ENCODE measurements at places on chromosomes 2 and 18.

DNA sequence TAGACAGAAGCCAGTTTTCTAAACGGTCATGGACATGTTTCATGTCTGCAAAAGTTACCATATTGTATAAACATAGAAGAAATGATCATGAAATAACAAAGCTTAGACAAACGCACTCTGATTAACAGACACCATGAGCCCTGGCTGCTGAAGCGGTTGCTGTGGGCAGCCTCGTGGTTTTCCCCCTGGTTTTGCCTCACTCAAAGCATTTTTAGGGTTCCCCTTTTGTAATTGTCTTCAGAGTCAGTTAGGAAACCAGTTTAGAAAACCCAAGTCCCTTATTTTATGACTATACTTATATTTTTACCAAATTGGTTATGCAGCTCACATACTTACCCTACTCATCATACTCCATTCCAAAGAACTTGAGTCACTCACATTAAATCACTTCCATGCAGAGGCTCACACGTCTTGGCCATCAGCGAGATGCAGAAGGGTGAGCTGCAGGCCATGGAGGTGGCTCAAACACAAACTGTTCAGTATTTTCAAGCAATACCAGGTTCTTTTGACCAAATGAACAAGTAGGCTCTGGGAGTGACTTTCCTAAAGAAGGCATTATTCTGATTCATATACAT lies 105.6 kb upstream of the SALL3 start:
- DNase-seq: no peak

- no peak for DNase-seq
These were observed 107.6 kb upstream of the CYRIA start for GRCh38 chr2:16773080-16773713.

DNA sequence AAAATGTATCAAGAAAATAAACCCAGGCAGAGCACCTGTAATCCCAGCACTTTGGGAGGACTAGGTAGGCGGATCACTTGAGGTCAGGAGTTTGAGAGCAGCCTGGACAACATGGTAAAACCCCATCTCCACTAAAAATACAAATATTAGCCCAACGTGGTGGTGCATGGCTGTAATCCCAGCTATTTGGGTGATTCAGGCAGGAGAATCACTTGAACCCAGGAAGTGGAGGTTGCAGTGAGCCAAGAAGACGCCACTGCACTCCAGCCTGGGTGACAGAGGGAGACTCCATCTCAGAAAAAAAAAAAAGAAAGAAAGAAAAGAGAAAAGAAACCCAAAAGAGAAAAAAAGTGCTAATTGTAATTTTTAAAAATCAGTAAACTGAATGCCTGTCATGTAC lies 41.4 kb downstream of the DDX18 start:
- DNase-seq: no peak

DNA sequence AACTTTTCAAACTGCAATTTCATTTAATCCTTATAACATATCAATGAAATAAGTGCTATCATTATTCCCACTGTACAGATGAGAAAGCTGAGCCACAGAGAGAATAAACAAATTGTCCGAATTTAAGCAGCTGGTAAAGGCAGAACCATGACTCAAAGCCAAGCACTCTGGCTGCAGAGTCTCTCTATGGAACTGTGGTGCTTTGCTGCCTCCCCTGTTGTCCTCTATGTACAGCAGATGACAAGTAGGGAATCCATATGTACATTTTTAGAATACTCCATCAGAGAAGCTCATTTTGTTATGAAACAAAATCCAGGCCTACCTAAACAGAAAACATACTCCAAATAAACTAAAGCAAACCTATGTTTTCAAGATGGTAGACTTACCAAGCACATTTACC lies 45.1 kb downstream of the FARSB start:
- no peak for DNase-seq

DNA sequence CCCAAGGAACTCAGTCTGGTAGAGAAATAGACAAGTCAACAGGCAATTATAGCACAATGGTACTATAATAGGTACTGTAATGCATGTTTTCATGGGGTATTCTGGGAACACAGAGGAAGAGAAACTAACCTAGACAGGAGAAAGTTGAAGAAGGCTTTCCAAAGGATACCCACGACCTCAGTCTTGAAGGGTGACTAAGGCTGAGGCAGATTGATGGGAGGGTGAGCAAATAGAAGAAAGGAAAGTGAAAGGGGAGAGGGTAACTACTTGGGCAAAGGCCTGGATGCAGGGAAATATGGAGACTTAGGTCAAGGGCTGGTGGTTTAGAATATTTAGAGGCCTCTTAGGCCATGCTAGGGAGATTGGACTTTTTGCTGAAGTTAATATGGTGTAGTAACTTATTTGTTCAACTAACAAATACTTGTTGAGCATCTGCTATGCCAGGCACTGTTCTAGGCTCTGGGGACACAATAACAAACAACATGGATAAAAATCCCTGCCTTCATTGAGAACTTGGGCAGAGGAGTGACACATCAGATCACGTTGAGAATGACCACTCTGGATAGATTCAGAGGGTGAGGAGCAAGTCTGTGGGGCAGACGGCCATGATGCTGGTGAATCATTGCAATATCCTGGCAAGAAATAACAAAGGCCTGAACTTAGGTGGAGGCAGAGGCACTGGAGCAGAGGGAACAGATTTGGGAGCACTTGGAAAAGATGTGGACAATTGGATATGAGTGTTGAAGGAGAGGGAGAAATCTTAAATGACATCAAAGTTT lies 56.4 kb downstream of the PLB1 start:
- DNase-seq: no peak

DNA sequence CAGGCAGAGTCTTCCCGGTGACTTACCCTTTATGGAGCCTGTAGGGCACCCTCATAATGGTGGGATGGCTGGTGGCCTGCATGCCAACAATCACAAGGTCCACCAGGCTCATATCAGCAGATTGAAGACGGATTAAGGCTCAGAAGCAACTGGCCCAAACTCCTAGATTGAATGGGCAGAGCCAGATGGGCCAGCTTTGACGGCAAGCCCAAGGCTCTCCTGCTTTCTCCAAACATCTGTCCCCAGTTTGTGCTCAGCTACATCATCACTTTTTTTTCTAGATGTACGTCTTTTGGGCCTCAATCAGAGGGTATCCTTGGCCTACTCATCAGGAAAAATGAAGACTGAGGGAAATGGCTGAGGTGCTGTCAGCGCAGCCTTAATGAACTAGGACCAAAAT lies 114.6 kb downstream of the VIT start:
- no peak for DNase-seq

GRCh38 chr2:165610591-165611029 lies 141.1 kb downstream of the CSRNP3 start:
- DNase-seq: no peak

- no peak for DNase-seq
These were observed 101.0 kb downstream of the EVA1A start for GRCh38 chr2:75459565-75460310.

DNA sequence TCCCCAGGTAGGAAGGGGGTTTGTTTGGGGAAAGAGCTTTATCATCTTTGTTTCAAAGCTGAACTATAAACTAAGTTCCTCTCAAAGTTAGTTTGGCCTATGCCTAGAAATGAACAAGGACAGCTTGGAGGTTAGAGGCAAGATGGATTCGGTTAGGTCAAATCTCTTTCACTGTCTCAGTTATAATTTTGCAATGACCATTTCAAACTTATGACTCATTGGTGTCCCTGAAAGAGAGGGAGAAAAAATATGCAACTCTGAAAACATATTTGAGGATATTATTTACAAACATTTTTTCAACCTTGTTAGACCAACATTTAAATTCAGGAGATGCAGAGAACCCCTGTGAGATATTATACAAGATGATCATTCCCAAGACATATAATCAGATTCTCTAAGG lies 95.7 kb downstream of the EFEMP1 start:
- DNase-seq: no peak

DNA sequence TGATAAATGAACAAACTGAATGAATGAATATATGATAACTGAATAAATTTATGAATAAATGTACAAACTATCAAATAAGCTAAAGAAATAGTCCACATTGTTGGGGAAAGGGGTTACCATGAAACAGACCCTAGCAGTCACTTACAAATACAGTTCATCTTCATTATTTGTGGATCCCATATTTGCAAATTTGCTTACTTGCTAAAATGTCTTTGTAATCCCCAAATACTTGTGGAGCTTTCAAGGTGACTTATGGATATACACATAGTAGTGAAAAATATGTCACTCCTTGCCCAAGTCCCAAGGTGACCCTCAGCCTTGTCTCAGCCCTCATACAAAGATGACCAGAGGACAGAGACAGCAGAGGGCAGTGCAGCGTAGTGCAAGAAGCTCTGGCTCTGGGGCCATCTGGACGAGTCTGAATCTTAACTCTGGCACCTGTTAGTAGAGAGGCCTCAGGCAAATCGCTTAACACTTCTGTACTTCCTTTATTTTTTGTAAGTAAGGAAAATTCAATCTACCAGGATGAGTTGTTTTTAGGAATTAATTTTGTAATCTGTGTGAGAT lies 3.1 kb downstream of the PAIP2B start:
- DNase-seq: no peak

GRCh38 chr2:1826226-1826905 lies 82.1 kb upstream of the PXDN start:
- no peak for DNase-seq

GRCh38 chr2:109160714-109161440 lies 31.9 kb downstream of the SH3RF3 start:
- DNase-seq: no peak

DNA sequence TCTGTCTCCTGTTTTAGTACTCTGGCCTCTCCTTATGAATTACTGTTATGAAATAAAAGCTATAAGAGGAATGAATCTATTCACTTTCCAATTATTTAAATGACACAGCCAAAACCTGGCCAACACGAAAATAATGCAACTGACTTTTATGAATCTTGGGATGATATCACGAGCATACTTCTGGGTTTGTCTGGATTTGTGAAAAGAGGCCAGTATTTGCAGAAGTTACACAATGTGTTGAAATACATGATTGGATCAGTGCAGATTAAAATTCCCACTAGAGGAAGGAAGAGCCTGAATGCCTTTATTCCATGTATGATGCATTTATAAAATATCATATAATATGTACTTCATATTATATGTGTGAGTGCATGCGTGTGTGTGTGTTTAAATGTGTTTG lies 418.2 kb downstream of the GRB14 start:
- DNase-seq: no peak

GRCh38 chr2:16248571-16249105 lies 308.3 kb downstream of the MYCN start:
- DNase-seq: no peak

GRCh38 chr2:98089941-98090340 lies 3.0 kb downstream of the VWA3B start:
- no peak for DNase-seq

- no peak for DNase-seq
These were observed 67.0 kb downstream of the MYCN start for GRCh38 chr2:16007167-16007934.

DNA sequence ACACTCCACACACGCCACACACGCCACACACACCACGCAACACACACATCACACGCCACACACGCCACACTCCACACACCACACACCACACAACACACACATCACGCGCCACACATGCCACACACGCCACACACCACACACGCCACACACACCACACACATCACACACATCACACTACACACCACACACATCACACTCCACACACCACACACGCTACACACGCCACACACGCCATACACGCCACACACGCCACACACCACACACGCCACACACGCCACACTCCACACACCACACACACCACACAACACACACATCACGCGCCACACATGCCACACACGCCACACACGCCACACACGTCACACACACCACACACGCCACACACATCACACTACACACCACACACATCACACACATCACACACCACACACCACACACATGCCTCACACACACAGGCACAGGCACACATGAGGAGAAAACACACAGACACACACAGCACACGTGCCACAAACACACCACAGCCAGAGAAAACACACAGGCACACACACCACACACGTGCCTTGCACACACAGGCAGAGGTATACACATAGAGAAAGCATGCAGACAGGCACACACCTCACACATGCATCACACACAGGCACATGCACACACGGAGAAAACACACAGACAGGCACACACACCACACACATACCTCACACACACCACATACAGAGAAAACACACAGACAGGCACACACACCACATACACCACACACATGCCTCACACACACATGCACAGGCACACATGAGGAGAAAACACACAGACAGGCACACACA lies 241.5 kb upstream of the MYT1L start:
- no peak for DNase-seq

DNA sequence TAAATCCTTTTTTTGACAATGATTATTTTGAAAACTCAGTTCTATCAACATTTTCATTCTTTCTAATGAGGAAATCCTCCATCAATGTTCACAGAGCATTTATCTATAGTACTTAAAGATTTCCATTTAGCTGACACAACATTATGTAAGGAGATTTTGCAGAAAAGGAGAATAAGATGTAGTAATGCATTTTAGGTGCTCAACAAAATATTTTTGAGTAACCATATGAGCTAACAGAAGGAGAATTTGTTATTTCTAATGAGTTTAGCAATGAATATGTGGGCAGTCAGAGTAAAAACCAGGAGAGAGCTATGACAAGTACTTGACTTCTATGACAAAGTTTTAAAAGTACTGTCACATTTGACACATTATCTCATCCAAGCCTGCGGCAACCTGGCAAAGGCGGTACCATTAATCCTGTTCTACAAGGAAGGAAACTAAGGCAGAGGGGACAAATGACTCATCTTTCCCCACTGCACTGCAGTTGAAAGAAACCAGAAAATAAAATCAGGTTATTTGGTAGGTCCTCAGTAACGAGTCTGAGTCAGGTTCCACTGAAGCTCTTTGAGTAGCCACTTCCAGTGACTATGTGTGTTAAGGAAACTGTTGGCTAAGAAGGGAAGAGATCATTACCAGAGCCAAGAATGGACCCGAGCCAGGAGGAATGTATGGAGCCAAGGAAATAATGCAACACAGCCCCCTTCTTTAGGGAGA lies 134.1 kb upstream of the ITGB6 start:
- no peak for DNase-seq

DNA sequence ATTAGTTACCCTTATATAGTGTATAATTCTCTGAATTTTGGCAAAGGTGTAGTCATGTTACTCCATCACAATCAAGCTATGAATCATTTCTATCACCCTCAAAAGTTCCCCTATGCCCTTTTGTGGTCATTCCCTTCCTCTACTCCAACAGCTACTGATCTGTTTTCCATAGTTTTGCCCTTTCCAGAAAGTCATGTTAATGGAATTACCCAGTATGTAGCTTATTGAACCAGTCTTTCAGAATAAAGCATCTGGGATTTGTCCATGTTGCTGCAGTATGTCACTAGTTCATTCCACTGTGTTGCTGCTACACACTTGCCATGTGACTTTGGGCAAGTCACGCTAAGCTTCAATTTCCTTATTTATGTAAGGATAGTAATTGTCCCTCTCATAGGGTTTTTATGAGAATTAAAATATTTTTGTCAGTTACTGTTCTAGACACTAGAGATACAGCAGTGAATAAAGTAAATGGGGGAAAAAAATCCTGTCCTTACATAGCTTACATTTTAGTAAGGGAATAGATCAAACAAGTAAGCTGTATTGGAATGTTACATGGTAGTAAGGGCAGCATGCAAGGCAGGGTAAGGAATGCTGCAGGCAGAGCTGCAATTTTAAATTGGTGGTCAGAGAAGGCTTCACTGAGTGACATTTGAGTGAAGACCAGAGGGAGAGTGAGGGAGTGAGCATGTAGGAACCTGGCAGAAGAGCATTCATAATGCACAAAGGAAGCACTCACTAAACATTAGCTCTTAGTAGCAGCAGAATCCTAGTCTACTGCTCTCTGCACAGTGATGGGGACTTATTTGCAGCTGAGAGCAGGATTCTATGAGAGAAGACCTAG lies 80.3 kb upstream of the TSPYL6 start:
- DNase-seq: no peak
